Hippocampal formation (tissue), 2 donors: ENCODE measurements at places on chromosomes 7 and 10.
A peak's percentile ranks its signal among the peaks of the same experiment; 100 is the strongest.

DNA sequence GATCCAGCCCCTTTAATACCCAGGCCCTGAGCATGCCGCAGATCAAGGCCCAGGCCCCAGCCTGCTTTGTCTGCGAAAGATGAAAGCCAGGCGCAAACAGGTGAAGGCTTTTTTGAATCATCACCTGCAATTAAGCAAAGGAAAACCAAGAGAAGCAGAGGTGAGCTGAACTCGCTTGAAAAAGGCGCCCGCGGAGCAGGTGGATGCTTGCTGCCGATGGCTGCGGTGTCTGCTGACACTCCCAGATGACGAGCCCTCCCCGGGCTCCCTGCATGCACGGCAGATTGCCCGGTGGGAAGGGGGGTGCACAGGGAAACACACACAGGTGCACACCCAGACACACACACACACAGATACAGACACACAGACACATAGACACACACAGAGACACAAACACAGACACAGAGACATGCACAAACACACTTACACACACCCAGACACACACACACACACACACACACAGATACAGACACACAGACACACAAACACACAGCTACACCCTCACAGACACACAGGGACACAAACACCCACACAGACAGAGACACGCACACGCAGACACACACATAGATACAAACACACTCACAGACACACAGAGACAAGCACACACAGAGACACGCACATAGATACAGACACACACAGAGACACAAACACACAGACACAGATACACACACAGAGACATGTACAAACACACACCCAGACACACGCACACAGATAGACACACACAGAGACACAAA lies 142.6 kb upstream of the RNF32 start:
- DNase-seq = no peak

- no peak for DNase-seq
These were observed 114.7 kb upstream of the ADCY1 start for GRCh38 chr7:45459476-45459875.

DNA sequence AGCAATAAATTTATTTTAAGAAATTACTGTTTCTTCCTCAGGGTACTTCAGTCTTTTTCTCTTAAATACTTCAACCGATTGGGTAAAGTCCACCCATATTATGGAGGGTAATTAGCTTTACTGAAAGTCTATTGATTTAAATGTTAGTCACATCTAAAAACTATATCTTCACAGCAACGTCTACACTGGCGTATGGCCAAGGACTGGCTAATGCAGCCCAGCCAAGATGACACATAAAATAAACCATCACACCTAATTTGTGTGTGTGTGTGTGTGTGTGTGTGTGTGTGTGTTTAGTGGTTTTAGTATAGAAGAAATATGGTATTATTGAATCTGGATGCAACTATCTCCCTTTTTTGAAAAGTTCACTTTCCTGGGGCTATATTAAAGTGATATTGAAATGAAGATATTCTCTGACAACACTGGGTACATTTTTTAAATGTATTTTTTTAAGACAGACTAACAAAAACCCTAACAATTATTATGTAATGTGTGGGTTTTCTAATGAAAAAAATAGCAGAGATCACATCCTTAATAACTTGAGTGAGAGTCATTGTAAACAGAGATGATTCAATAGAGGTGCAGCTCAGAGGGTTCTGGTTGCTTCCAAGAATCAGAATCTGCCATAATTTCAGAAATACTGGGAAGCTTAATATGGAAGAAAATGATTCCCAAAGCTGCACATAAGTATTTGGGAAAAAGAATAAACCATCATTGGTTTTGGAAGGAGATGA lies 584.2 kb upstream of the MBL2 start:
- no peak for DNase-seq

DNA sequence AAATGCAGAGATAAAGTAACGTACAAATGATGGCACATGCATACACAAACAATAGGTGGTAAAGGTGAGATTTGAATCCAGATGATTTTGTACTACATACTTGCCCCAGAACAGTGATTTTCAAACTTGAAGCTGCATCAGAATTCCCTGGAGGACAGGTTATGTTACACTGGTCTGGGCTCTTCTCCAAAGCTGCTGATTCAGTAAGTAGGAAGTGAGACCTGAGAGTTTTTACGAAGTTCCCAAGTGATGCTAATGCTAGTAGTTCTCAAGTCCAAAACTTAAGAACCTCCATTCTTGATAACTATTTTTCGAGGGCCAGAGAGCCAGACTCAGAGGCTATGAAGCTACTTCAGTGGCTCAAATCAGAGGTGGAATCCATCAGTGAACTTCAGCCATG lies 159.0 kb upstream of the POM121L12 start:
- DNase-seq = no peak

GRCh38 chr10:21172930-21173801 lies 276.1 kb upstream of the NEBL start:
- DNase-seq = peak; percentile 15

- DNase-seq = no peak
These were observed 257.3 kb downstream of the BMPER start for GRCh38 chr7:34162677-34163076.

DNA sequence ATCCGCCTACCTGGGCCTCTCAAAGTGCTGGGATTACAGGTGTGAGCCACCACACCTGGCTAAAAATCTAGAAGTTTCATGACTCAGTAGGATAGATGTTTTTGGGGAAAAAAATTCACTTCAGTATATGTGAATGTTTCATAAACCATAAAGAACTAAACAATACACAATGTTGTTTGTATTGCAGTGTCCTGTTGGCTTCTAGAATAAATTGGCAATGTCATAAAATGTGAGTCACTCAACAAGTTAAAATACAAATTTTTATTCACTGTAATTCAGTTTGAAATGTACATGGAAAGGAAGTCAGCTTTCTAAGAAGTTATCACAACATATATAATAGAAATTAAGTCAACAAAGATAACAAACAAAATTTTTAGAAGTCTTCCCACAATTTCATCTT lies 16.5 kb downstream of the MRLN start:
- no peak for DNase-seq

GRCh38 chr7:156747718-156748117 lies 107.1 kb downstream of the RNF32 start:
- no peak for DNase-seq

DNA sequence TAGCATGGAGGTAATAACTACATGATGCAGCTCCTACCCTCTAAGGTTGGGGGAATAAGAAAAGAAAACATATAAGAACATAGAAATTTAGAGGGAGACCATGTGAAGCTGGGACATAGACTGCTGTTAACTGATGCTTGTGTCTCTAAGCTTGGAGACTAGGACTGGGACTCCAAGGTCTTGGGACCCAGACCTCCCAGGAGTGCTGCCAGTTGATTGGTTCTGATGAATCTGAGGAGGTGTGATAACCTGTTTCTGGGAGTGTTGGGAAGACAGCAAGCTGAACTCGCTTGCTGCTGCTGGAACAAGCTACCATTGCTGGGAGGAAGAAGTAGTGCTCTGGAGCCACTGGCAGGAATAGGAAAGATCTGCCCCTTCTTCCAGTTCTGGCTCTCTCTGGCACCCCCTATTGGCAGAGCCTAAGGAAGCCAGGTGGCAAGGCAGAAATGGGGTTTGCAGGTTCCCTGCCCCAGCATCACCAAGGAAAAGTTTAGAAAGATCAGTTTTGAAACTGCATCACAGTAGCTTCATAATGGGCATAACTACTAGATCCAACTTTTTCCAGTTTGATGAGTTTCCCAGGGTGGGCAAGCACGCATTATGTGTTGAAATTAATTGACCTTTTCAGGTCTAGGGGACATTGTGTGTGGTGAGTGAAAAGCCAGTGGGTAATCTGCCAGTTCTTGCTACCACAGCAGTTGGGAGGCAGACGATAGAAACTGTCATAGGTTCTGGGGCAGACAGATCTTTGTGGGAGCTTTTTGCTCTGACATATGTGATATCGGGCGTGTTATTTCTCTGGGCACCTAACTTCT lies 140.7 kb downstream of the SND1 start:
- DNase-seq = no peak

DNA sequence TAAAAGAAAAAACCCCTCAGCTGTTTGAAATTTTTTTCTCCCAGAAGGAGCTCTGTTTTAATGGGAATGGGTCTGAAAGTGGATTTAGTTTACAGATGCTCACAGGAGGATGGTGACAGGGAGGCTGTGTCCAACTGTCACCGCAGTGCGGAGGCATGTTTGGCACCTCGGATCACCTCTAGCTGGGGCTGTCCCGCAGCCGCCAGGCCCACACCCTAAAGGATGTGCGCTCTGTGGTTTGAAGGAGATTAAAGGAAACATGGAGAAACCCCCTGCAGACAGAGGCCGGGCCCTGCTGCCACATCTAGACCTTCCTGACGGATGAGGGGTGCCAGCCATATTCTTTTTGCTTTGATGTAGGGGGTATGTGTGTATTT lies 160.6 kb downstream of the DNAJB6 start:
- DNase-seq = no peak

DNA sequence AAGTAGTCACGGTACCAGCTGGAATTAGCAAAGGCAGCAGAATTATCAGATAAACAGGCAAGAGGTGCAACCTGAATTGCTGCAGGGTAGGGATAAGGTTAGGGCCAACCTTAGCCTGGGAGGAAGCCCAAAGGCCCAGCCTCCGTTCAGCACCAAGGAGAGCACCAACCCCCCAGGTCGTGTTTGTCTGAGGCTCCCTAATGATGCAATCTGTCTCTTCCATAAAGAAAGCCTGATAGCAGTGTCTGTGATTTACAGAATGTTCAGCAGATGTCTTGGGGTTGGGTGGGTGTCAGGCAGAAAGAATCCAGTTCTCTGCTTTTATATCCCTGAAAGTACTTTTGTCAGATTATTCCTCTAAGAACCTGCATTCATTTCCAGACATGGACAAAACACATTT lies 328.4 kb upstream of the AOAH start:
- no peak for DNase-seq

- no peak for DNase-seq
These were observed 990.6 kb upstream of the PHF14 start for GRCh38 chr7:9983048-9983447.

DNA sequence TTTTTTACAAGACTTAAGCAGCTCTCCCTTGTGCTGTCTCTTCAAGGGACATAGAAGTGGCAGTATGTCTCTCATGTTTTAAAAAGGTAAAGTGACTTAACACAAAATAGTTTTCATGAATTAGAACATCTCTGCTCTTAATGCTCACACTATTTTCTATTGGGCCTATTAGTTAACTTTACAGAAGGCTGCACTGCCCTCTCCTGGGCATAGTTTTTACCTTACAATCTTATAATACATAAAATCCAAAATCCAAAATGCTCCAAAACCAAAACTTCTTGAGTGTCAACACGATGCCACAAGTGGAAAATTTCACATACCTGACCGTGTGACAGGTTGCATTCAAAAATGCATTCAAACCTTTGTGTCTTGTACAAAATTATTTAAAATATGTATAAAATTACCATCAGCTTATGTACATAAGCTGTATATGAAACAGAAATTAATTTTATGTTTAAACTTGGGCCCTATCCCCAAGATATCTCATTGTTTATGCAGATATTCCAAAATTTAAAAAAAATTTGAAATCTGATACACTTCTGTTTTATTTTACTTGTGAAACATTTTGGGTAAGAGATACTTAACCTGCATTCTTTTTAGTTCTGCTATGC lies 25.8 kb downstream of the TES start:
- peak; percentile 59 for DNase-seq

GRCh38 chr10:126455766-126456405 lies 67.6 kb upstream of the ADAM12 start:
- no peak for DNase-seq

- no peak for DNase-seq
These were observed 33.1 kb downstream of the SCRN1 start for GRCh38 chr7:29956487-29956836.

GRCh38 chr7:127813991-127814541 lies 162.1 kb downstream of the SND1 start:
- DNase-seq = no peak

GRCh38 chr10:26554246-26554645 lies 116.1 kb downstream of the APBB1IP start:
- no peak for DNase-seq

DNA sequence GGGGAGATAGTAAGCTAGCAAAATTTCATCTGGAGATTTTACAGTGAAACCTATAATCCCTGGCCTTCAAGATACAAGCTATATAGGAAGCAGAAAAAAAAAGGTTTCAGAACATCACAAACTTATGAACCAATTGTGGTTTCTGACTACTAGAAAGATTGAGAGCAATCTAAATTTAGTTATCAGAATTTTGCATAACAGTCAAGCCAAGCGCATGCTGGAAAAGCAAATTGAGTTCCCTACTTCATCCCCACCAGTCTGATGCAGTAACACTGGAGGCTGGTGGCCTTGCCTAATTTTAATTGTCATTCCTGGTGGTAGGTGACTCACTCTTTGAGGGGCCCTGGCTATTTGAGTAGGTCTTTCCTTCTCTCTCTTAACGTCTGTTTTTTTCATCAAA lies 46.3 kb upstream of the ELMO1 start:
- DNase-seq = no peak

GRCh38 chr7:94436700-94437099 lies 42.0 kb downstream of the COL1A2 start:
- DNase-seq = no peak

DNA sequence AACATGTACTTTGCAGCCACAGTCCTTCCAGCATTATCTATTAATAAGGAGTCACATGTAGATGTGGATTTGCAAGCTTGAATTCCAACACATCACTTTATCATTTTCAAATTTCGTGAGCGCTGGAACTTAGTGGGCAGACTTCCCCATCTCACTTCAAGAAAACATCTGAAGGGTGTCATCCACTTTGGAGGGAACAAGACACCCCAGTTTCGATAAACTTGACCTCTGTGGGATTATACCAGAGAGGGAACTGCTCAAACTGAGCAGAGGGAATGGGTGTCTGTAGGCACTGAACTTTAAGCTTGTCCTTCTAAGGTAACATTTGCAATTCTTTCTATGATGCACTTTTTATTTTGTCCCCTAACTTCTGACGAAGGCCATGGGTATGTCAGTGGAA lies 27.5 kb downstream of the ADRB1 start:
- no peak for DNase-seq

DNA sequence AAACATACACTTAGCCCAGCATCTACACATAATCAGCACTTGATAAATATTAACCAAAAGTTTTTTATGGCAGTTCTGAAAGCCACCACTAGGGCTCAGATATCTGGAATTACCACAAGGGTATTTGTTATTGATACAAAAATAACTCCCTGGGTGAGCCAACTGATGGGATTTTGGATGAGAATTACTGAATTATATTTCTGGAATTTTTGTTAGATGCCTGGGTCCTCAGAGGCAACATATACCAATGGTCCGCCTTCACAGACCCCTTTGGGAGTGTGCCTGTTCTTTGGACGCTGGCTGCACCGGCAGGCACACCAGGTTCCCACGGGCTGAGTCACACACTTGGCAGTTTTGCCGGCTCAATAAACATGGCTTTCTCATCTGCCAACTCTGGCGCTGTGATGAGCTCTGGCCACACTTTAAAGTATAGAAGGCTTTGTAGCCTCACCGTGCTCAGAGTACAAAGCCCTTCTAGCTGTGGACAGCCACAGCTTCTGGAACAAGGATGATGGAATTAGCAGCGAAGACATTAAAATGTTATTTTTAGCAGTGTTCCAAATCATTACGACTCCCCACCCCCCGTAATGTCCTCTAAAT lies 24.5 kb upstream of the EEPD1 start:
- DNase-seq = peak; percentile 28

- DNase-seq = peak; percentile 86
These were observed at the start of gene CFAP69 for GRCh38 chr7:90244909-90245851. CFAP69 (plus strand) TSS chr7:90245174; CDS start chr7:90245425, 251 bp downstream.

- no peak for DNase-seq
These were observed 208.0 kb downstream of the ZNF365 start for GRCh38 chr10:62582101-62582705.
